Astrocyte of the hippocampus (primary cell): ENCODE measurements at places on chromosomes 12 and 14.

- no peak for DNase-seq
Measured at GRCh38 chr12:103821773-103822172, 19.3 kb downstream of the NT5DC3 start.

DNA sequence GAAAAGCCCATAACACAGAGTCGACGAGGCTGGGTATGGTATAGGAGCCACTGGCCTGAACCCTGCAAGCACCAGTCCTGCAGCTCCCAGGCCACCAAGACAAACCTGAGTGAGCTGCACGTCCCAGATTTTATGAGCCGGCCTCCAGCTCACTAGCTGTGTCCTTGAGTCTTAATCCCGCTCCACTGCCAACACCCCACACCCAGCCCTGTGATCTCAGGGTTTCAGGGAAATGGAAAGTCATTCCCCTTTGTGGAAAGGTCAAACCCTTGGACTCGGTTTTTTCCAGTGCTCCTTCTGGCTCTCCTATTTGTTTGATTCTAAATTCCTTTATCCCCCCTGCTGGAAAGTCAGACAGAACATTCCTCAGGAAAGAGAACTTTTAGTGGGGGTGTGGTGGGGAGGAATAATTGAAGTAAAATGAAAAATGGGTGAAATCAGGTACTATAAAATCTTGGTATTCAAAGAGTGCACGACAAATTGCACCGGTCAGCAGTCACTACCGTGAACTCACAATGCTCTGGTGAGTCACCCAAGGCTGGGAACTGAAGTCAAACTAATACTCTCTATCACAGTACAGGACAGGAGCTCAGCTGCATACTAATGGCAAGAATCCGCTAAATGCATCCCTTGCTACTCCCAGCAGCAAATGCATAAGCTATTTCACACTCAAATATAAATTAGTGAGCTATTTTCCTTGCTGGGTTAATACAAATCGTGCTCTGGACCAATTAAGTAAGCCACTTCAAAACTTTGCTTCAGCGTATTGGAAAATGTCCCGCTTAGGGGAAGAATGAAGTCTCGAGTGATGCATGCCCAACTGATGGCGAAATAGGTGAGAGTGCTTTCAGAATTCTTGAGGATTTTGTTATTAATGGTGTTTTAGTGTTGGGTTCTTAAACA is 9.0 kb downstream of the PITPNM2 start:
- DNase-seq: peak; percentile 91

- DNase-seq: no peak
Measured at GRCh38 chr14:93331728-93332396, 974 bp downstream of the BTBD7 start.

GRCh38 chr14:73913256-73913655 is 26.6 kb downstream of the ZNF410 start:
- peak; percentile 9 for DNase-seq

DNA sequence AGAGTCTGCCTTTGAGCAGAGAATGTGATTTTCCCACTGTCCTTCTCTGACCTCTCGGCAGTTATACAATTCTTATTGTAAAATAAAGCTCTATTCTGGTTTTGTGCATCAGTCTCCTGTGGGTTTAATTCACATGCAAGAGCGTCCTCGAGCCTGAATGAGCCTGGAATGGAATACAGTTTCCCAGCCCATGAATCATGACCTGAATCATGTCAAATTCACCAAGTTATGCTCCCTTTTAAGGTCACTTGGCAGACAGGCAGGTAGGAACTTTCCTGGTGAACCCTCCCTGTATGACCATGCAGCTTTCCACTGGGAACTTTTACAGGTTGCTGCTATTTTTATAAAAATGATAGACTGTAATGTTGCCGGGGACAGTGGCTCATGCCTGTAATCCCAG is 41.7 kb downstream of the BICD1 start:
- DNase-seq: peak; percentile 88

DNA sequence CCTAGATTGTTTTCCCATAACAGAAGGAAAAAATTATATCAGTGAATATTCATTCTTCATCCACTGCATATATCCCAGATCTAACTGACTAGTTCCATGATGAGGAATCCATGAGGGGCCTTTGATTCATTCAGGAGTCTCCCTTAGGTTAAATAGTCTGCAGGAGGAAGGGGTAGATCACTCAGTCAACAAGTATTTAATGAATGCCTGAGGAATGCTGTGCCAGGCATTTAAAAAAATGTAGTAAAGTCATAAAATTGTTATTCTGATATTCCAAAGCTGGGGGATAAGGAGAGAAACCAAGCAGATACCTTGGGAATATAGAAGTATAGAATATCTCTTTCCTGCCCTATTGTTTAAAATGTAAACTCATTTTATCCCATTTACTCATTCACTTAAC is 216.2 kb upstream of the CAND1 start:
- DNase-seq: peak; percentile 49

- peak; percentile 22 for DNase-seq
Measured at GRCh38 chr12:70691018-70691672, 53.9 kb upstream of the PTPRB start.

- no peak for DNase-seq
Measured at GRCh38 chr12:63064080-63064479, 86.9 kb downstream of the AVPR1A start.

- DNase-seq: peak; percentile 35
Measured at GRCh38 chr14:105532735-105533141, 6.4 kb downstream of the TMEM121 start.

DNA sequence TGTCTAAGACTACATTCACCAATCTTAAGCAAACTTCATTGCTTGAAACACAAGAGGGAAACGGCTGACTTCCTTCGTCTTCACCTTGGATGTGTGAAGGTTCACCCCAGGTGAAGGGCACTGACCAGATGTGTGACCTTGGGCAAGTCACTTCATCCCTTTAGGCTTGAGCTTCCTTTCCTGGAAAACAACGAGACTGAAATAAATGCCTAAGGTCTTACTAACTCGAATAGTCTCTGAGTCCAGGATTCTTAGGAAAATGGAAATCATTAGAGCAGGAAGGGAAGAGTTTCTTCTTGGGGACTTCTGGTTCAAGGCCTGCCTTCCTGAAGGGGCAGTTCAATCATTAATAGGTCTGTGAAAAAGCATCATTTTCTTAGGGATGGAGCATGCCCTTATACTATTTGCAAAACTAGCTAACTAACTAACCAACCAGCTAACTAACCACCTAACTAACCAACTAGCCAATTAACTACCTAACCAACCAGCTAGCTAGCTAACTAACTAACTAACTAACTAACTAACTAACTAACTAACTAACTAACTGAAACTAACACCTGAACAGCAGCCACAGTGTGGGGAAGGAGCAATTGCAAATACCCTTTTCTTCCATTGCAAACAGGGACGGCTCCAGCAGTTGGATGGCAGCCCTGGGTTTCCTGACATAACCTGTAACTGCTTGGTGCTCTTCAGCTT is 31.5 kb upstream of the EMP1 start:
- DNase-seq: no peak

DNA sequence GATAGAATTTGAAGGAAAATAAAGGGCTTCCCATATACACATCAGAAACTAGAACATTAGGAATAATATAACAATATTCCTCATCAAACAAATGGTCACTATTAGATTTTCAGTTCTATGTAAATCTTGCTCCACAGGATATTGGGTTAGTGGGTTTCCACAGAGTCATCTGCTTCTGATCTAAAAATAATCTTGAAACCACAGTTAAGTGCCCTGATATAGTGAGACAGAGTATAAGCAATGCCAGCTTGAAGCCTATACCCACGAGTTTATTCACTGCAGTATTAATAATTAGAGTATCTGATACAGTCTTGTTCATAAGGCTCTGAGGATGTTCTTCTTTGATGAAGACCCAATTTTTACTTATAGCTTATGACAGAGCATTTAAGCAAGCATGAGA is 74.5 kb upstream of the ATF7IP start:
- no peak for DNase-seq

DNA sequence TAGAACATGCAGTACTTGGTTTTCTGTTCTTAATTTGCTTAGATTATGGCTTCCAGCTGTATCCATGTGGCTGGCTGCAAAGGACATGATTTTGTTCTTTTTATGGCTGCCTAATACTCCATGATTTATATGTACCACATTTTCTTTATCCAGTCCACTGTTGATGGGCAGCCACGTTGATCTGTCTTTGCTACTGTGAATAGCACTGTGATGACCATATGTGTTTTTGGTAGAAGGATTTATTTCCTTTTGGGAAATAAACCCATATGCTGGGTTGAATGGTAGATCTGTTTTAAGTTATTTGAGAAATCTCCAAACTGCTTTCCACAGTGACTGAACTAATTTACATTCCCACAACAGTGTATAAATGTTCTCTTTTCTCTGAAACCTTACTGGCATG is 86.2 kb upstream of the FERMT2 start:
- DNase-seq: no peak

- no peak for DNase-seq
Measured at GRCh38 chr14:104406831-104407230, 172.7 kb upstream of the C14orf180 start.

GRCh38 chr12:57175428-57176138 is 28.2 kb upstream of the LRP1-AS start:
- peak; percentile 76 for DNase-seq

- DNase-seq: no peak
Measured at GRCh38 chr12:12548713-12549112, 13.9 kb downstream of the DUSP16 start.

DNA sequence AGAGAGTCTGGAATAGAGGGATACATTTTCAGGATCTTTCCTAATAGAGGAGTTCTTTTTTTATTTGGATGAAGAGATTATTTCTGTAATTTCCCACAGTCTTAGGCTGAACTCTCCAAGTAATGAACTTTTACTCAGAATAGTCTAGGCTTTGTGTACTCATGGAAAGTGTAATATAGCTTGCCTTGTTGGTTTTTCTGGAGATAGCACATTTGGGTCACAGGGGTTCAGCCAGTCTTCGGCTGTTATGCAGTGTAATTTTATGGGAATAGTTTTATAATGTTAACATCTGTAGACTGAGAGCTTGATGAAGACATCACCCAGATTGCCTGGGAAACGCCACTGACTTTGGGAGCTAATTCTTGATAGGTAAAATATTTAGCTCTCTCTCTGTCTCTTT is 450.8 kb downstream of the RAD51B start:
- no peak for DNase-seq

GRCh38 chr12:62426089-62426488 is 40.5 kb upstream of the MON2 start:
- no peak for DNase-seq

- DNase-seq: peak; percentile 88
Measured at GRCh38 chr14:85533023-85533860, 3.3 kb downstream of the FLRT2 start.

GRCh38 chr14:67636361-67636919 is 16.7 kb downstream of the ARG2 start:
- no peak for DNase-seq

DNA sequence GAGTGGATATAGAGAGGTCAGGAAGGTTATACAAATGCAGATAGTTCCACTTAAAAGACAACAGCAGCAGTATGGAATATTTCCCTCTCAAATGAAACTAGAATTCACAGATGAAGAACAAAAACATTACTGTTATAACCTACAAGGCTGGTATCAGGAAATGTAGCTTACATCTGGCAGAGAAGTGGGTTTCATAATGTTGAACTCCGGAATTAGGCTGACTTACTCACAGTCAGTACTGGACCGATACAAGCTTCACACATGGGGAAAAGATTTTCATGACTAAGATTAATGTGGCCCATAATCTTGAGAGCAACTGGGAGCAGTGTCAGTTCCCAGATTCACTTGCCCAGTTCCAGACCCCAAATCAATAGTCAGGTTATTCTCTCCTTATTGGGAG is 353.9 kb downstream of the DUSP6 start:
- no peak for DNase-seq

DNA sequence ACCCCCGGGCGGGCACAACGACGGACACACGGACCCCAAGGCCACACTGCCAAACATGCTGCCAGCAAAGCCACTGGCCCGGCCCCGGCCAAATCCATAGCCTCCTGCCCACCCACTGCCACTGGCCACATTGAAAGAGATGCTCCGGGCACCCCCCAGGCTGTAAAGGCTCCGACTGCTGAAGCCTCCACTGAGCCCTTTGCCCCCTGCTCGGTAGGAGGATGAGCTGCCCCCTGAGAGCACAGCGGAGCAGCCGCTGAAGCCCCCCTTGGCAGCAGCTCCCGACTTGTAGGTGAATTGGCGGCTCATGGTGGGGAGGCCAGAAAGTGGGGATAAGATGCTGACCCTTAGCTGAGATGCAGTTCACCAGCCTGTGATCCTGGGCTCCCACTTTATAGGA is at the start of gene KRT73:
KRT73 (minus strand) TSS at position 344 of the 400 bp plus-strand sequence; CDS start at position 309, 35 bp downstream.
- DNase-seq: no peak

DNA sequence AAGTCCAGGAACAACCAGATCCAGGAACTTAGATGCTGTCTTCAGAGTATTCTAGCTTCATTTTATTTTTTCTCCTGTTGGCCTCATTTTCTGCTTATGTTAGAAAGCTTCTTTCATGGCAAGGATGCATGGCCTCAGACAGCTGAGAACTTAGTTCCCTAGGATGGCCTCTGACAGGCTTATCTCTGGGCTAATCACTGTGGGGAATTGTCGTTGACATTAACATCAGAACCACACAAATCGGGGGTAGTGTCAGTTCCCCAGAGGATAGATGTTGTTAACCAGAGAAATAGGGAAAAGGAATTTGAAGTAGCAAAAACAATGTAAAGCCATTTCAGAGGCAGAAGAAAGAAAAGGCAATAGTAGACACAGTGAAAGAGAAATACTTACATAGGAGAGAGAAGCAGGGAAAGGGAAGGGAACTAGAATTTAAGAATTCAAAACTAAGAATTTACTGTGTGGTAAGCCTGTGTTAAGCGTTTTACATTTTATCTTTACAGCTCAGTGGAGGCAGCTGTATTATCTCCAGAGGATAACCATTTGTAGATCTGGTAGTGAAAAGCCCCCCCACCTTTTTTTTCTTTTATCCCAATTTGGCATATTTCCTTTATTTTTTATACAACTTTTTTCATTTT is 21.8 kb downstream of the FUT8 start:
- peak; percentile 20 for DNase-seq

DNA sequence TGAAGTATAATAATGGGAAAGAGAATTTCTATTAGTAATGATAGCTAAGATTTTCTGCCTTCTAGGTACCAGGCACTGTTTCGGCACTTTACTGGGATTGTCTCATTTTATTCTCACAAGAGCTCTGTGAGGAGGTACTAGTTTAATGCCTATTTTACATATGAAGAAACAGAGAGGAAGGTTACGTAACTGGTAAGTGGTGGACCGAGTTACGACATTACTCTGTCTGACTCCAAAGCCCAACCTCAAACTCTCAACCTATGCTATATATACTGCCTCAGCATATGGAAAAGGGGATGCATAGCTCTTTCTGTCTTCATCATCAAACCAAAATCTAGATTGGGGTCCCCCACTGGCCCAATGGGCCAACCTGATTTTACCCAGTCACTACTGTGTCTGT is 133.5 kb downstream of the KTN1 start:
- DNase-seq: no peak

- DNase-seq: no peak
Measured at GRCh38 chr14:47929334-47929733, 253.9 kb upstream of the MDGA2 start.

GRCh38 chr12:120642826-120643225 is 2.4 kb downstream of the CABP1 start:
- no peak for DNase-seq

- peak; percentile 85 for DNase-seq
Measured at GRCh38 chr12:103799857-103800771, 40.9 kb downstream of the NT5DC3 start.
